ENCODE measurements at places on chromosomes 3 and 15.

DNA sequence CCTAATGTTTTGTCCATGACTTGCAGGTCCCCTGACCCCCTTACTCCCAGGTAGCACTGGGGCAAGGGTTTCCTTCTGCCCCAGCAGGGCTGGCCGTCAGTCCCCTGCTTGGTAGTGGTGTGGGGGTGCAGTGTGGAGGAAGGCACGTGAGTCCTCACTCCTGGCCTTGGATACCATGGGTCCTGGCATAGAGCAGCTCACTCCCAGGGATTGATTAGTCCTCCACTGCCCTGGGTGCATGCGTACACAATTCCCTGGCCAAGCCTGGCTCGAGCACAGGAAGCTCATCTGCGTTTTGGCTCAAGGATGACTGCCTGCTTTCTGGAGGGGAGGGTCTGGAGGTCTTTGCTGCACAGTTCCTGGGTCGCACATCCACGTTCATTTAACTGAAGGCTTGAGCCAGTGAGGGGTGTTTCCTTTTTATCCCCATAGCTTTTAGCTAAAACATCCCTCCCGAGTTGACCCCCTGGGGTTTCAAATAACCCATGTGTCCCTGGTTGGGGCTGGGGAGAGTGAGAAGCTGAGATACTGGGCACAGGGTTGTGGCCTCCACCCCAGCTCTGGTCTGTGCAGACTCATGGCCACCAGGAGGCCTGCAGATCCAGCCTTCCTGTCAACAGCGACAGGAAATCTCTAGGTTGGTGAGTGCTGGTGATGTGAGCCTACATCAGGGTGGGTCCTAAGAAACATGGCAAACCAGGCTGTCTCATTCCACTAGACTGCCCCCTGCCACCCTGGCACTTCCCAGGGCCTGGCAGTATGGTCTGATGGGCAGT, 11.5 kb downstream of the HEMK1 start:
- DNase-seq = no peak

GRCh38 chr3:25604107-25604805, 60.5 kb downstream of the TOP2B start:
- DNase-seq = no peak

DNA sequence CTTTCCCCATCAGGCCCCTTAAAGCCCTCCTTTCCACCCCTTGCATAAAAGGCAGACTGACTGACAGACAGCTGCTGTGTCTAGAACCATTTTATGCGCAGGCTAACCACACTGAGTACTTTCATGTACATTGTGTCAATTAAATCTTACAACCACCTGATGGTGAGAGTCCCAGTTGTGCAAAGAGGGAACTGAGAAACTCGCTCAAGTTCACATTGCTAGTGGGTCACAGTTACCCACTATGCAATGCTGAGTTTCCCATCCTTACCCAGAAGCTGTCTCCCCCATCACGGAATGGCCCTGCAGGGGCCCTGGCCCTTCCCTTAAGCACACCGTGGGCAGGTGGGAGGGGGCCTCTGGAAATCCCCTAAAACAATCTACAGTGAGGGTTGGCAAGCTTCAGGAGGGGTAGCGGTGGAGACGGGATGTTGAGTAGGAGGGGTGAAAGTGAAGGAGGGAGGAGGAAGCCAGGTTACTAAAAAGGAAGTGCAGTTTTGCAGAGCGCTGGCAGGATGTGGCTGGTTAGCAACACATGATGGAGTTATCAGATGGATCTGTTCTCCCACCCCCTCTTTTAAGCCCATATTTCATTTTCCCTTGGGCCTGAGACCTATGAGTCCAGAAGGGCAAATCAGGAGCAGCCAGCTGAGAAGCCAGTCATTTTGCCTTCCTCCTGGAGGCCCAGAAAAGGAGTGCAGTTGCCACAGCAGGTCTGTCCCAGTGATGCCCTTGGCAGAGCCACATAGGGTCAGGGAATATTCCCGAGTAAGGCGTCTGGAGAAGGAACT, 30.0 kb downstream of the STARD5 start:
- peak; percentile 83 for DNase-seq

DNA sequence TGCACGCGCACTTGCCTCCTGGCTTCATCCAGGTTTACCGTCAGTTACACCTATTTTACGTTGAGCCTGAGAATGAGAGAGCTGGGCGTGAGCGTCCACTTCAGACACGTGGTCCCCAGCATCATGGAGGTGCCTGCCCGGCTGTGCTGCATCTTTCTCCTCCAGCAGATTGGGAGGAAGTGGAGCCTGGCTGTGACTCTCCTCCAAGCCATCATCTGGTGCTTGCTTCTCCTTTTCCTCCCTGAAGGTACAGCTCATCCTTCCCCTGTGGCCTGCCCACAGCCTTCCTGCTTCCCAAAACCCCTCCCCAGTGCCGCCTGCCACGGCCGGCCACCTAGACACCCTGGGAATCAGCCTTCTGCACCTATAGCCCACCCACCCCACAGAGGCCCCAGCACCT, 31.6 kb downstream of the SLC22A14 start:
- no peak for DNase-seq

GRCh38 chr3:124824286-124824915, 62.8 kb downstream of the ITGB5 start:
- no peak for DNase-seq

GRCh38 chr3:62421207-62421606, 47.9 kb upstream of the FEZF2 start:
- DNase-seq = no peak

DNA sequence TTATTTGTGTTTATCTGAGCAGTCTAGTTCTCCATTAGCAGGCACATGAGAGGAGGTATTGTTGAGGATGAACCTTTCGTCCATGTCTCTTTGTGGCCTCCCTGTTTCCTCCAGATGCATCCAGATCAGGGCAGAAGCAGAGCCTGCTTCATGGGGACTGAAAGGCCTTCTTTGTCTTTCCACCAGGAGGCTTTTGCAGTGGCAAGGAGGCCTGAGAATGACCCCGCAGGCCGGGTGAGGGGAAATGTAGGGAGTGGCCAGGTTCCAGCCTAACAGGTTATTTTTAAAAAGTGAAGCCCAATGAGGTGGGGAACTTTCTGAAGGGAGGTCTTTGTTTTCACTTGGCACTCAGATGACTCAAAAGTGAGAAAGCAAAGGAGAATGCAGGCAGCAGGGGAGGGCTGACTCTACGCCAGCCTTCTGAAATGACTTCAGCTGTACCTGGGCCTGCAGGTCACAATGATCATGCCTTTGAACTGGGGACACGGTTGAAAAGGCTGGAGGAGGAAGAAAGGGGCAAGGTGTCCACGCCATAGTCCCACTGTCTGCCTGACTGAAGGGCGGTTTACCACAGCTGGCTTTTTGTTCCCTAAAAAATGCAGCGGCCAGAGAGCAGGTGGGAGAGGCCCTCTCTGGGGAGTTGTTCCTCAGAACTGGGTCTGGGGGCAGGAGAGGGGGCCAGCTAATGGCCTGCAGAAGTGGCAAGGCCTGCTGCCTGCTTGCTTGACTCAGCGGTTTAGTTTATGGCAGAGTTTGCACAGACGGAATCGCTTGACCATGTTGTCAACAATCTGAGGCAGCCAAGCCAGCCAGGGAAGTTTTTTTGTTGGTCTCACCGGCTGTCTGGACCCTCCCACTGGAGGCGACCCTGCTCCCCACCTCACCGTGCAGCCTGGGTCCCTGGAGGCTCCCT, 28.7 kb downstream of the CMTM7 start:
- DNase-seq = no peak

DNA sequence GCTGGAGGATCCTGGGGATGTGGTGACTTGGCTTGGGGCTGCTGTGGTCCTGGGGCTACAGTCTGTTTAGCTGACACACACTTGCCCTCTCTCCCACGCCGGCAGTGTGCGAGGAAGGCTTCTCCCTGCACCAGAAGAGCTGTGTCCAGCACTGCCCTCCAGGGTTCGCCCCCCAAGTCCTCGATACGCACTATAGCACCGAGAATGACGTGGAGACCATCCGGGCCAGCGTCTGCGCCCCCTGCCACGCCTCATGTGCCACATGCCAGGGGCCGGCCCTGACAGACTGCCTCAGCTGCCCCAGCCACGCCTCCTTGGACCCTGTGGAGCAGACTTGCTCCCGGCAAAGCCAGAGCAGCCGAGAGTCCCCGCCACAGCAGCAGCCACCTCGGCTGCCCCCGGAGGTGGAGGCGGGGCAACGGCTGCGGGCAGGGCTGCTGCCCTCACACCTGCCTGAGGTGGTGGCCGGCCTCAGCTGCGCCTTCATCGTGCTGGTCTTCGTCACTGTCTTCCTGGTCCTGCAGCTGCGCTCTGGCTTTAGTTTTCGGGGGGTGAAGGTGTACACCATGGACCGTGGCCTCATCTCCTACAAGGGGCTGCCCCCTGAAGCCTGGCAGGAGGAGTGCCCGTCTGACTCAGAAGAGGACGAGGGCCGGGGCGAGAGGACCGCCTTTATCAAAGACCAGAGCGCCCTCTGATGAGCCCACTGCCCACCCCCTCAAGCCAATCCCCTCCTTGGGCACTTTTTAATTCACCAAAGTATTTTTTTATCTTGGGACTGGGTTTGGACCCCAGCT, 2.9 kb upstream of the FES start:
- no peak for DNase-seq

GRCh38 chr15:57442335-57442734, 66.0 kb downstream of the CGNL1 start:
- DNase-seq = no peak

GRCh38 chr15:70799667-70800450, 36.5 kb upstream of the UACA start:
- no peak for DNase-seq

- DNase-seq = no peak
Measured at GRCh38 chr15:56837273-56837672, 81.2 kb upstream of the TCF12 start.

DNA sequence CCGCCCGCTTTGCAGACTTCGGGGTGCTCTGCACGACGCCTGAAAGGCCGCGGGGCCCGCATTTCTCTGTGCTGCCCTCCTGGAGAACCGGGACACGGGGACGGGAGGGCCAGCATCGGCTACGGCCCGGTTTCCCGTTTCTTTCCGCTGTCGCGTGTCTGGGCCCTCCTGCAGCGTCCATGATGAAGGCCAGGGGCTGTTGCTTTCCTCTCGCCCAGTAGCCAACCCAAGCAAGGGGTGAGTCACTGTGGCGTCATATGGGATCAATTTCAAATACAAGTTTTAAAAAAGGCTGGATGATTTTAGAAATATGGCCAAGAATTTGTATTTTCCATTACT, 435 bp downstream of the SLC35G2 start:
- no peak for DNase-seq

DNA sequence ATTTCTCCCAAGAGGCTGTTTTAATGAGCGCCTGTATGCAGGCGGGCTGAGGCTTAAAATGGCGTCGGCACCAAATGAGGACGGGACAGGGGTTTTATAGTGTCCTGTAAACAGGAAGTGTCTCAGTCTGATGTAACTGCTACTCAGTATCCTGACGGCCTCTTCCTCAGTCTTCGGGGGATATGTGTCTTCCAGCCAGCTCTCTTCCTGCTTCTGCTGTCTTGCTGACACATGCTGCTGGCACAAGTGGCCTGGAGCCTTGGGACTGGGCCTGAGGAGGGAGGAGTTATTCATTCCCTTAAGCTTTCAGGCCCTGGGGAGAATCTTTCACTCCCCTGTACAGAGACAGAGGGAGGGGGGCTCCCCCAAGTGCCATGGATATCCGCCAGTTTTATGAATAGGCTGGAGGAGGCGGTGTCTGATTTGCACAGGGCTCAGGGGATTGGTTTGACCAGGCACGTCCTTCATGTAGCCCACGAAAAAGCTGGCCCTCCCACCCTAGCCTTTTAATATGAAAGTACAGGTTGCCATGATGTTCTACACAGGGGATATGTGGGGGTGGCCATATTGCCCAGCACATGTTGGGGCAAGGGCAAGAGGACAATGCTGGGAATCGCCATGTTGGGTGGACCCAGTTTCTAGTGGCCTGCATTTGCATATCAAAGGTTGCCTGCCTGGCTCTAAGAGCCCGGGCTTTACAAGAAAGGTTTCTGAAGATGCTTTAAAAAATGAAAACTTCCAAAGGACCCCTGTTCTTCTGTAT, 19.9 kb downstream of the NDUFB4 start:
- no peak for DNase-seq

- no peak for DNase-seq
Measured at GRCh38 chr3:139286825-139287224, 57.0 kb upstream of the MRPS22 start.

Measured in natural killer cell treated with Interleukin-12 subunit alpha and Interleukin-12 subunit beta and Interleukin-15 and Interleukin-18, amount 100 ng/mL, for 72 hours (primary cell).